Large intestine (tissue), 12 donors: ENCODE measurements at places on chromosomes 1 and 21. TPM values are rescaled to one million over a fixed set of nuclear protein-coding genes. Genes with fewer than 3 reads are reported as not detected.

Gene CYP4X1
- 3.0 TPM for polyA plus RNA-seq

Gene ZSWIM5
- polyA plus RNA-seq: 9.3 TPM

Gene B3GALT2
- polyA plus RNA-seq: 4.9 TPM

Gene BACE2
- polyA plus RNA-seq: 20.7 TPM

GRCh38 chr1:77375990-77376389 is 94.2 kb downstream of the AK5 start:
- H3K27ac ChIP-seq: no peak overlapping the region
- H3K27me3 ChIP-seq: no peaks in the 10 kb centered on the region
- H3K36me3 ChIP-seq: no peaks in the 10 kb centered on the region
- H3K4me3 ChIP-seq: no peak overlapping the region
- H3K4me1 ChIP-seq: peaks cover 9% of the 10 kb centered on the region

GRCh38 chr1:153540394-153541361 is at the start of gene S100A5:
TSS of gene S100A5 (minus strand) at chr1:153540934. CDS start at chr1:153540191, 743 bp downstream.
- no peaks in the 10 kb centered on the region for H3K36me3 ChIP-seq
- H3K27me3 ChIP-seq: no peaks in the 10 kb centered on the region
- H3K4me3 ChIP-seq: no peak within 1 kb of the TSS

- H3K27ac ChIP-seq: no peak overlapping the region
- H3K27me3 ChIP-seq: no peaks in the 10 kb centered on the region
- H3K4me3 ChIP-seq: no peak overlapping the region
- no peak for DNase-seq
- H3K36me3 ChIP-seq: peaks cover 3% of the 10 kb centered on the region
These were observed 97.7 kb downstream of the NEK7 start for GRCh38 chr1:198254521-198254920.

DNA sequence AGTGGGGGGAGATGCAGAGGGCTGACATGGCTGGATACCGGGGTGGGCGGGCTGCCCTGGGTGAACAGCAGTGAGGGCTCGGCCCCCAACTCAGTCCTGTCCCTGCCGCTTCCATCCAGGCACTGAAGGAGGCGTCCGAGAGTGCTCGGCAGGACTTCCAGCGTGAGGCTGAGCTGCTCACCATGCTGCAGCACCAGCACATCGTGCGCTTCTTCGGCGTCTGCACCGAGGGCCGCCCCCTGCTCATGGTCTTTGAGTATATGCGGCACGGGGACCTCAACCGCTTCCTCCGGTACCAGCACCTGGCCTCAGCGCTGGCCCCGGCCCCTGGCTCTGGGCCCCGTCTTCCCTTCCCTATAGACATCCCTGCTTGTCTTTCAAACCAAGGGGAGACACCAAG is 15.6 kb downstream of the NTRK1 start:
- no peak overlapping the region for H3K27ac ChIP-seq
- no peak for DNase-seq
- H3K27me3 ChIP-seq: peaks cover 69% of the 10 kb centered on the region
- H3K4me3 ChIP-seq: no peak overlapping the region
- no peaks in the 10 kb centered on the region for H3K36me3 ChIP-seq

DNA sequence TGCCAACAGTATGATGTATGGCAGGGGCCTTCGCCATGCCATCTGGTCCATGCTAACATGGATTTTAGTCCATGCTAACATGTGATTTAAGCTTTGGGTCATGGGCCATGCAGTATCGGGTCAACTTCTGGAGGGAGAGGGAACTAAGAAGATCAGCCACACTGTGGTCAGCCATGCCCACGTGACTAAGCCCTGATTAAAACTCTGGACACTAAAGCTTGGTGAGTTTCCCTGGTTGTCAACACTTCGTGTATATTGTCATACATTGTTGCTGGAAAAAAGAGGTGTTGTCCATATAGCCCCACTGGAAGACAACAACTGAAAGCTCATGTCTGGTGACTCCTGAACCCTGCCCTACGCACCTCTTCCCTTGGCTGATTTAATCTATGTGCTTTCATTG is 90.5 kb downstream of the SUSD4 start:
- H3K27me3 ChIP-seq: no peaks in the 10 kb centered on the region
- H3K4me1 ChIP-seq: no peaks in the 10 kb centered on the region
- no peaks in the 10 kb centered on the region for H3K36me3 ChIP-seq
- no peak overlapping the region for H3K27ac ChIP-seq
- no peak overlapping the region for H3K4me3 ChIP-seq
- DNase-seq: no peak

DNA sequence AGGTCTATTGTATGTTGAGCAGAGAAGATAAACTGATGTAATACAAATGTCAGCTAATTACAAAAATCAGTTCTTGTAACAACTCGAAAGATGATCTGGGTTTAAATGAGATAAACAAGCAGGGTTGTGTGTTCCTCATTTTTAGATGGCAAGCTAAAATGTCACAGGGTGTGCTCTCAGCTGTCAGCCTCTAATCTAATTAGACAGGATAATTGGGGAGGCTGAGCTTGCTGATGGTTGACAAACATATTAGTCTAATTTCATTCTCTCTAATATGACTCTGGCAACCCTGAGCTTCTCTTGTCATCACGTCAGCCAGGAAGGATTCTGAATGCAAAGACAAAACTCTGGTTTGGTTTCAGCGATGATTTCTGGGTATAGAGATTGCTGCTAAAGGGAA is 335.3 kb upstream of the KAZN start:
- H3K27ac ChIP-seq: no peak overlapping the region
- H3K27me3 ChIP-seq: no peaks in the 10 kb centered on the region
- no peak for DNase-seq
- no peaks in the 10 kb centered on the region for H3K36me3 ChIP-seq
- H3K4me1 ChIP-seq: no peaks in the 10 kb centered on the region
- no peak overlapping the region for H3K4me3 ChIP-seq

DNA sequence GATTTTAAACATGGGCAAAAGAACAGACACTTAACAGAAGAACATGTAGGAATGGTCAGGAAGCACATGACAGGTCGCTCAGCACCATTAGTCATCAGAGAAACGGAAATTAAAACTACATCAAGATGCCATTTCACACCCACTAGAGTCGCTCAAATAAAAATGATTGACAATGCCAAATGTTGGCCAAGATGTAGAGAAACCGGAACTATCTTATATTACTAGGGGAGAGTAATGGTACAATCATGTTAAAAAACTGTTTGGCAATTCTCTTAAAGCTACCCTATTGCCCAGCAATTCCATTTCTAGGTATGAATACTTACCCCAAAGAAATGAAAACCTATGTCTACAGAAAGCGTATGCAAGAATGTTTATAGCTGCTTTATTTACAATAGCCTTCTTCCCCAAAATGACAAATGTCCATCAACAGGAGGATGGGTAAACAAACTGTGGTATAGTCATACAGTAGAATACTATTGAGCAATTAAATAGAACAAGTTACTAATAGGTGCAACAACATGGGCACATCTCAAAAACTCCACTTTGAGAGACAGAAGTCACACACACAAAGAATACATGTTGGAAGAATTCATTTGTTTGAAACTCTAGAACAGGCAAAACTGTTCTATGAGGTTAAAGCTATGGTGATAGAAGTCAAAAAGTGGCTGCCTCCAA is 92.8 kb downstream of the ETS2 start:
- H3K4me3 ChIP-seq: no peak overlapping the region
- no peaks in the 10 kb centered on the region for H3K4me1 ChIP-seq
- no peaks in the 10 kb centered on the region for H3K36me3 ChIP-seq
- no peak for DNase-seq
